ENCODE measurements at places on chromosomes 5 and 9.

- no peak for DNase-seq
These were observed 98.6 kb downstream of the SLC1A3 start for GRCh38 chr5:36705055-36705454.

GRCh38 chr9:93077367-93077766, 18.6 kb upstream of the CARD19 start:
- no peak for DNase-seq

- DNase-seq = no peak
These were observed 173.8 kb downstream of the GAS1 start for GRCh38 chr9:86773422-86773945.

DNA sequence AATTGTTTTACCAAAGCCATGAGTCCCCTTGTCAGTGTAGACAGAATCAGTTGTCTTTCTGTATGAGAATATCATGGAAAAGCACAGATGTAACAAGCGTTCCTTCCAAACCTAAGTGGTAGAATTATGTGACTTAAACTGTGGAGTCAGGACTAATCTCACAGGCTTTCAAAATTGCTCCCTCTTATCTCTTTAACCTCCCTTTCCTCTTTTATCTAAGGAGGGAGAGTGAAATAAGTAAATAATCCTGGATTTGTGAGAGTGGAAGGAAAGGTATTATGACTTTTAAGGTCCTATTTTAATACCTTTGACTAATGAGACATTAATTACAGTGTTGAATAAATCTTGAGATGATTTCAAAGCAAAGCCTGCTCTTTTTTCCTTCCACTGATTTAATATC, 52.4 kb upstream of the LIFR start:
- no peak for DNase-seq

GRCh38 chr9:134680393-134681060, 38.9 kb downstream of the COL5A1 start:
- DNase-seq = no peak

DNA sequence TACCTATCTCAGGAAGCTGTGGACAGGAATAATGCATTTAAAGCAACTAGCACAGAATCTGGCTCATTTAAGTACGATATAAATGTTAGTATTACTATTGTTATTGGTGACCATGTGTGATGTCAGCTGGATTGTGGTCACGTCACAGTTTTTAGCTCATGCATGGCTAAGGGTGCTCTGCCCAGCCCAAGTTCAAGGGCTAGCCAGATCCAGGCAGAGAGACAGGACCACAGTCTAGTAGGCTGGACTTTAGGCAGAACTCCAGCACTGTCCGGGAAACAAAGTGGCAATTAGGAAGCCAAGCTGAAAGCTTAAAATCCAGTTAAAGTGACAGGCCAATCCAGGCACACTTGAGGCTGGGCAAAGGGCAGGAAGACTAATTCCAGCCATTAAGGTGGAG, 273.6 kb downstream of the ADAMTSL1 start:
- DNase-seq = no peak

GRCh38 chr5:113024076-113024697, 47.6 kb downstream of the DCP2 start:
- DNase-seq = no peak

GRCh38 chr5:95900383-95900958, 61.2 kb downstream of the ELL2 start:
- DNase-seq = peak; percentile 47

- no peak for DNase-seq
These were observed 75.2 kb downstream of the ACTBL2 start for GRCh38 chr5:57407391-57407790.

DNA sequence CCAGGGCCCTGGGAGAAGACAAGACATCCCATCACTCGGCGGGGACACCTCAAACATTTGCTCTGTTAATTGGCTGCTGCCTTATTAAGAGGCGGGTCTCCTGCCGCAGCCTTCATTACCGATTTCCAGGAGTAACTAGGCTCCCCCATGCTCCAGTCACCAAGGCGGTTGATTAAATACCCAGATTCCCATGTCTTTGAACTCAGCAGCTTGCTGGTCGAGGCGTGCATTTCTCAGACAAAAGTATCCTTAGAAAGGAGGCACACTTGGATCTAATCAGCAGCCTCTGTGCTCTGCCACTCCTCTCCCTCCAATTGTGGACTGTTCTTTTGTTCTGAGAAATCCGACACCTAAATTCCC, 228.8 kb downstream of the FSTL4 start:
- no peak for DNase-seq

- no peak for DNase-seq
These were observed 335.3 kb downstream of the DIRAS2 start for GRCh38 chr9:90307167-90307833.

DNA sequence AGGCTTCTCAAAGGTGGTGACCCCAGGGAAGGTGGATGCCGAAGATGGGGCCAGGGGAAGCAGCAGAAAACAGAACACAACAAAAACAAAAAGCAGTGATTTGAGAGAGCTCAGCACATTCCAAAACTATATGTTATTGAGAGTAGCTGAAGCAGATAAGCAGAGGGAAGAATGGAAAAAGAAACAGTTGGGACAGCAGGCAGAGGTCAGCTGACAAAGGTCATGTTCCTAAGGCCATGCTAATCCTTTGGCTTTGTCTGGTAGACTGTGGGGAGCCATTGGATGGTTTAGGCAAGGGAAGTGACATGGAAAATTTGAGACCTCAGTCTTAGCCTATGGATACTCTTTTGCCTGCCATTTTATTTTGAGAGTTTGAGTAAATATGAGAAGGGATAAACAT, 14.5 kb downstream of the DMGDH start:
- no peak for DNase-seq

GRCh38 chr5:148374690-148375360, 8.9 kb upstream of the FBXO38 start:
- no peak for DNase-seq

- no peak for DNase-seq
These were observed 10.0 kb upstream of the SLC12A7 start for GRCh38 chr5:1121891-1122290.

GRCh38 chr5:159923008-159923407, 6.7 kb downstream of the ADRA1B start:
- no peak for DNase-seq

DNA sequence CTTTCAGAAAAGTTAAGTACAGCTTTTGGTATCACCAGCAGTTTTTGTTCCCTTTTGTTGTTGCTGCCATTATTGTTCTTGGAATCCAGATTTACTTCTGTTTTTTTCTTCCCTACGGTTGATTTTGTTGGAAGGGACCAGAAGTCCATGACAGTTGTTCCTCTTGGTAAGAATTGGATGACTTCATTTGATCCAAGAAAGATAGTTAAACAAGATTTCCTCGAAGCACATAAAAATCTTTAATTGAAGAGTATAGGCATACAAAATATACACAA, 65.4 kb downstream of the CDC42SE2 start:
- no peak for DNase-seq

GRCh38 chr9:114688379-114688778, 6.4 kb upstream of the TEX48 start:
- no peak for DNase-seq

GRCh38 chr9:37683531-37684371, 33.0 kb downstream of the FRMPD1 start:
- no peak for DNase-seq

- DNase-seq = peak; percentile 92
These were observed 192.6 kb downstream of the TLE4 start for GRCh38 chr9:79764374-79764773.

DNA sequence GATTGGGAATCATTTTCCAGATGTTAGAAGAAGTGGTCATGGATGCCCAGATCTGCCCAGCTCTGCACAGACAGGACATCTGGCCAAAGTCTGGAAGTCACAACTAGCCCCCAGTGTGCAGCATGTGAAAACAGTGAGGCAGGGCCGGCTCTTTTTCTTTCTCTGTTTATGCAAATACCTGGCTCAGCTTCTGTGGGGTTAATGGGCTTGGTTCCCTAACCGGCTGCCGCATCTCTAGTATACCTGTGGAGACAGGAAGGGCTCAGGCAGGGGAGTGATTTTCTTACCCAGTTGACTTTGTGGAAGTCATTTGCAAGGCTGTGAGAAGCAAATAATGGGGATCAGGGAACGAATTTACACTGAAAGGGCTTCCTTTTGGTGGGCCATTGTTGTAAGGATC, 254.8 kb upstream of the PANK3 start:
- DNase-seq = no peak

GRCh38 chr9:20693068-20693467, 9.0 kb downstream of the FOCAD start:
- no peak for DNase-seq

GRCh38 chr9:116944714-116945534, 257.8 kb downstream of the TRIM32 start:
- no peak for DNase-seq

GRCh38 chr5:132782101-132782500, 5.1 kb upstream of the SEPTIN8 start:
- peak; percentile 31 for DNase-seq
